ENCODE measurements at places on chromosomes 11 and 22. TPM values are rescaled to one million over a fixed set of nuclear protein-coding genes. Genes with fewer than 3 reads are reported as not detected.

The GPR83 gene
- total RNA-seq = not detected

The ARSA gene
- 16.7 TPM for total RNA-seq

The RAG2 gene
- total RNA-seq = not detected

The F2 gene
- not detected for total RNA-seq

The MMP7 gene
- total RNA-seq = 0.17 TPM

The DEUP1 gene
- total RNA-seq = under 0.01 TPM

GRCh38 chr11:19546325-19546724 lies 166.3 kb upstream of the NAV2 start:
- DNase-seq = no peak

DNA sequence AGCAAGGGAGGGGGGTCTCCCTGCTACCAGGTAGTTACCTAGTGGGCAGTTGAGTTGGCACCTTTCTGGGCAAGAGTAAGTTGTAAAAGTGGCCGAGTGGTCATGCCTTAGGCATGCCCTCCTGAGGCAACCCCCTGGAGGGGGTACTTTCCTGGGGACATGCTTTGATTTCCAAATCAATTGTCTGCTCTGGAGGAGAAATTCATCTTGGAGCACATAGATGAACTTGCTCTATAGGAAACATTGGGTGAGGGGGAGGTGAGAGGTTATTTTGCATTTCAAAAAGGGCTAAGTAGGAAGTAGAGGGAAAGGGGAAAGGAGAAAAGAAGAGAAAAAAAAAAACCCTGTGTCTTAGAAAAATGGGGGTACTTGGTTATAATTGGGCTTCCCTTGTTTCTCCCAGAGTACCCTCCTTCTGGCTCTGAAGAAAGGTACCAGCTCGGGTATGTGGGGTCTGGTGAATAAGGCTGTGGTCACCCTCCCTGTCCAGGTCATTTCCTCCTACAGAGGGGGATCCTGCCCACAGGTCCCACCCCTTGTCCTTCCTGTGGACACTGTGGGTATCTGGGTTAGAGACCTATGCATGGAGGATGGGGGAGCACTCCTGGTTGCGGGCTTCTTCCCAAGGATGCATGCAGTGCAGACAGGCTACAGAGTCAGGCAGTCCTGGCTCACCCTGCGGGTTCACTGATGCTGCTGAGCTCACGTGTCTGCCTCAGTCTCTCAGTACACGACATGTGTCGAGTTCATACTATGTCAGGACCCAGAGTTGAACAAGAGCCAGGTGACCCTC lies 193.5 kb downstream of the MYO18B start:
- DNase-seq = no peak

The MFRP gene
- not detected for total RNA-seq

Data from fibroblast of lung (primary cell).